Upper lobe of right lung (tissue), 1 donor: ENCODE measurements at places on chromosomes 12 and 14. TPM values are rescaled to one million over a fixed set of nuclear protein-coding genes. Genes with fewer than 3 reads are reported as not detected.
A peak's percentile ranks its signal among the peaks of the same experiment; 100 is the strongest.

CHPT1 gene
- 71.4 TPM for total RNA-seq

DNA sequence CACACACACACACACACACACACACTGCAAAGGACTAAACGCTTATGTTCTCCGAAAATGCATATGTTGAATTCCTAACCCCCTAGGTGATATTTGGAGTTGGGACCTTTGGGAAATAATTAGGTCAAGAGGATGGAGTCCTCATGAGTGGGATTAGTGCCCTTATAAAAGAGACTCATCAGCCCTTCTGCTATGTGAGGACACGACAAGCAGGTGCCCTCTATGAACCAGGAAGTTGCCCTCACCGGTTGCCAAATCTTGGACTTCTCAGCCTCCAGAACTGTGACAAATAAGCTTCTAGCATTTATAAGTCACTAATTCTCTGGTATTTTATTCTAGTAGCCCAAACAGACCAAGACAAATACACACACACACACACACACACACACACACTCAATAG lies 20.7 kb upstream of the TCP11L2 start:
- no peaks in the 10 kb centered on the region for H3K4me1 ChIP-seq
- H3K4me3 ChIP-seq: no peak overlapping the region
- no peak for DNase-seq
- H3K27me3 ChIP-seq: no peaks in the 10 kb centered on the region
- H3K27ac ChIP-seq: no peak overlapping the region

- no peak for DNase-seq
- peaks cover 16% of the 10 kb centered on the region for H3K36me3 ChIP-seq
- H3K27ac ChIP-seq: no peak overlapping the region
- H3K4me3 ChIP-seq: peak overlapping the region; percentile 13
- no peaks in the 10 kb centered on the region for H3K4me1 ChIP-seq
Observed at GRCh38 chr12:48917857-48918537, 7.3 kb downstream of the FKBP11 start.

KRT6C gene
- not detected for total RNA-seq

DNA sequence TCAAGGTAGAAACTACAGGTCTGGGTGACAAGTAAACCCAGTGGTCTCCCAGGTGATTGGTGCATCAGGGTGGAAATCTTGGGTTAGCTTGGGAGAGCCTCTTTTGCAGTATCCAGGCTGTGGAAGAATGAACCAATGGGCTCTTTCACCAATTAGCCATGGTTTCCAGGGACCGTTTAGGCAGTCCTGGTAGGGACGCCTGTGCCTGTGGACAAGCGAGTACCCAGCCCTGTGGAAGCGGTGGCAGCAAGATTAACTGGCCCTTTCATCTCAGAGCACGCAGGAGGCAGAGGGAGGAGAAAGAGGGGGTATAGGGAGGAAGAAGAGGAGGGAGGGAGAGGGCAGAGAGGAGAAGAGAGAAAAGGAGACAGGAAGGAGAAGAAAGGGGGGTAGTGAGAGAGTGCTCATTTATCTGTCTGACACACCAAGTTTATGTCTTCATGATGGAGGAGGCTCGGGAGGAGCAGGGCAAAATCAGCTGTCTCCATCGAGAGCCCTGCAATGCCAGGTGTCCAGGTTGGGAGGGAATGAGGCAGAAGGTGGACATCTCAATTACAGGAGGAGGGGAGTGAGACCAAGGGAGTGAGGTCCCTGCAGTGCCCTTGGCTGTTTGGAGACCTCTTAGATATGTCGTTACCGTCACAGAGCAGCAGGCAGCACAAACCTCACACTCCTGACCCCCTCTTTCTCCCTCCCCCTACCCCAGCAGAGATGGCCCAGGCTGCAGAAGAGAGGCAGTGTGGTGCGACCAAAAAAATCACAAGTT lies 4.6 kb upstream of the ZDHHC22 start:
- H3K4me3 ChIP-seq: no peak overlapping the region
- H3K4me1 ChIP-seq: no peaks in the 10 kb centered on the region
- no peak overlapping the region for H3K27ac ChIP-seq
- H3K27me3 ChIP-seq: peaks cover 61% of the 10 kb centered on the region
- H3K36me3 ChIP-seq: no peaks in the 10 kb centered on the region
- no peak for DNase-seq
